ENCODE measurements at places on chromosomes 4 and X.

GRCh38 chrX:118862091-118862490 lies 38.5 kb downstream of the ZCCHC12 start:
- DNase-seq: no peak

GRCh38 chr4:15703439-15703838 lies 574 bp downstream of the BST1 start:
- no peak for DNase-seq

DNA sequence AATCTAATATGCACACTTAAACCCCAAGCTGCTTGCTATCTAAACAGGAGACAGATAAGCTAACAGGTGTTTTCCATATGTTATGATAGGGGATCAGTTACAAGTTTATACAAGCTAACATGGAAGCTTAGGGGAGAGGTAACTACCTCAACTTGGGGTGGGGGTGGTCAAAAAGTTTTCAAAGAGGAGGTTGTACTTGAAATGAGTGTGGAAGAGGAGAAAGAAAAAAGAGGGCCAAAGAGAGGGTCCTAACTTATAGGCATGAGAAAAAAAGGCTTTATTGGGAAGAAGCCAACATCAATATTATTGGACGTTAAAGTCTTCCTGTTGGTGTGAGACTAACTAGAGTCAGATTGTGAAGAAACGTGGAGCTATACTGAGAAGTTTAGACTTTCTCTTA lies 205.9 kb downstream of the NDST4 start:
- DNase-seq: no peak

GRCh38 chr4:5912614-5913019 lies 19.7 kb upstream of the CRMP1 start:
- no peak for DNase-seq

- DNase-seq: no peak
Observed at GRCh38 chr4:139562067-139562684, 6.2 kb upstream of the SETD7 start.

- DNase-seq: no peak
Observed at GRCh38 chr4:183834252-183834651, 70.9 kb upstream of the STOX2 start.

DNA sequence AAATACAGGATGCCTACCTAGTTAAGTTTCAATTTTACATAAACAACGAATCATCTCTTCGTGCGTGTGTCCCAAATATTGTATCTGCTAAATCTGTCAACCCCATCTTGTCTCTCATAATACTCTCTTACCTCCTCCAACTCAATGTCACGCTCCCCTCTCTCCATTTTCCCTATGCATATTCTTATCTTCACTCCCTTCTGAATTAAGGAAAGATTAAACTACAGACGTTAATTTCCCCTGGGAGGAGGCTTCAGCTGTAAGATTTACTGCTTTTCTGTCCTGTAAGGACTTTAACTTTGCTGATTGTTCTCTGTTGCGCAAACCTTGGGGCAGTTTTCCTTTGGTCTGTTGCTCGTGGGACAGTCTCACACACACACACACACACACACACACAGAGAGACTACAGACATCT lies 455 bp upstream of the ABCB7 start:
- no peak for DNase-seq
